ENCODE measurements at places on chromosomes 6 and 20.

GRCh38 chr6:111894272-111894671, 21.0 kb upstream of the FYN start:
- no peak for DNase-seq

- DNase-seq, result no peak
Observed at GRCh38 chr6:163152701-163153100, 261.8 kb upstream of the QKI start.

DNA sequence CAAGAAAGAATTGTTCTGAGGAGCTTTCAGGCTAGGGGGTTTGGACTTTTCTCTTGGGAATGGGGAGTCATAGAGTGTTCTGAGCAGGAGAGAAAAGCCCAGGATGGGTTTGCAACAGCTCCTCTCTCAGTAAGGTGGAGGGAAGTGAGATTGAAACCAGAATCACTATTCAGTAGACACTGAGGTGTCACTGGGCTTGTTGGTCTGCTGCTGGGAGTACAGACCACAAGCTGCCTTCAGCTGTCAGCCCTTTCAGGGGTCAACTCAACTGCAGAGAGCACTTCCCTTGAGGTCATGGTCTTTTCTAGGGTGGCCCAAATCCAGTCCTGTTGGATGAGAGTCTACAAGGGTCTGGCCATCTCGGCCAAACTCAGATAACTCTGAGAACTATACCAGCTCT, 12.9 kb upstream of the FOXA2 start:
- no peak for DNase-seq

DNA sequence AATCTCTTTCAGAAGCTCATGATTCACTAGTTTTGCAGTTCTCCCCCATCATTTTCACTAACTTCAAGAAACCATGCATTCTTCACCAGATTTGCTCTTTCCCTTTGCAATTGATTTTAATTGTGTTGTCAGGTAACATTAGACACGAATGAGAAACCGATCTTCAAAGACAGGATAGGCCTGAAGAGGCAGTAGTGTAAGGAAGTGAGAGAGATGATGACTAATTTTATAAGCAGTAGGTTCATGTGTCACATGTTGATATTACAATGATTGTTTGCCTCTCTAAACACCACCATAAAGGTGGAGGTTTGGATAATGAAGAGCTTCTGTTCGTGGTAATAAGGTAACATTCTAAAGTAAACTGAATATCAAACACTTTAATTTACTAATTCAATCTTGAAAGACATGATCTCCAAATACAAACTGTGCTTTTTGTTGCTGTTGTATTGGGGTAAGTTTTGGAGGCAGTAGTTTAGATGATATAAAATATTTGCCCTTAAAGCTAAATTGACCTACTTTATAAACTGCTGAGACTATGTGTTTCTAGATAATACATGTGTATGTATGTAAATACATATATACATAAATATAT, 207.2 kb downstream of the PHACTR1 start:
- no peak for DNase-seq

DNA sequence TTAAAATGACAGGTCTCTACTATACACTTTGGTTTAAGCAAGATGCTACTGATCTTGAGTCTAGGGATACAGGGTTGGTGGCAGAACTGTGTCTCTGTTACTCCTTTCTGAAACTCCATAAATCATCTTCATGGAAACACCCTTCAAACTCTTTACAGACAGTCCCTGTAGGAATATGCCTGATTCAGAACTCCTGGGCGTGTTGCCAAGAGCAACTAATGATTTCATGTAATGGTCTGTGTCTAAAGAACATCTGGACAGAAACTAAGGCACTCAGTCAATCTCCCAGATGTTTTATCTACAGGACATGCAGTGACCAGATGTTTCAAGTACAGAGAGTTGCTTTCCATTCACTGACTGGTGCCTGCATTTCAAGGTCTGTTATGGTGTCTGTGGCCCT, 464.4 kb upstream of the CHD6 start:
- DNase-seq, result peak; percentile 67

DNA sequence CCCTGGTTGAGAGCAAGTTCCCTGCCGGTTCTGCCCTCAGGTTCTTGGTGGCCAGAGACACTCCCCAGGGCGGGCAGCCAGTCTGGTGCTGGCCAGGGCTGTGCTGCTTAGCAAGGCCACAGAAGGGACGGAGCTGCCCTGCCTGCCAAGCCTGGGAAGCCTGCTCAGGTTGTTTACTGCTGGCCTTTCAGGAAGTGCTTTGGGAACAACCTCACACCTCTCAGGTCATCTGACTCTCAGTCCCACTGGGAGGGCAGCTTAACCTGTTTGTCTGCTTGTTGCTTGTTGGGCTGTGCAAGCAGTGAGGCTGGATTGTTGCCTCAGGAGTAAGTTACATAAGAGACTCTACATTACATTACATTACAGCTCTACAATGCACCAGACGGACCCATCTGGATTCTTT, 75.8 kb upstream of the AFDN start:
- DNase-seq, result peak; percentile 52

- no peak for DNase-seq
Observed at GRCh38 chr6:40740518-40740917, 153.4 kb upstream of the LRFN2 start.

GRCh38 chr20:24502661-24503060, 33.2 kb downstream of the SYNDIG1 start:
- DNase-seq, result no peak

GRCh38 chr6:120938164-120938875, 396.0 kb downstream of the TBC1D32 start:
- no peak for DNase-seq

DNA sequence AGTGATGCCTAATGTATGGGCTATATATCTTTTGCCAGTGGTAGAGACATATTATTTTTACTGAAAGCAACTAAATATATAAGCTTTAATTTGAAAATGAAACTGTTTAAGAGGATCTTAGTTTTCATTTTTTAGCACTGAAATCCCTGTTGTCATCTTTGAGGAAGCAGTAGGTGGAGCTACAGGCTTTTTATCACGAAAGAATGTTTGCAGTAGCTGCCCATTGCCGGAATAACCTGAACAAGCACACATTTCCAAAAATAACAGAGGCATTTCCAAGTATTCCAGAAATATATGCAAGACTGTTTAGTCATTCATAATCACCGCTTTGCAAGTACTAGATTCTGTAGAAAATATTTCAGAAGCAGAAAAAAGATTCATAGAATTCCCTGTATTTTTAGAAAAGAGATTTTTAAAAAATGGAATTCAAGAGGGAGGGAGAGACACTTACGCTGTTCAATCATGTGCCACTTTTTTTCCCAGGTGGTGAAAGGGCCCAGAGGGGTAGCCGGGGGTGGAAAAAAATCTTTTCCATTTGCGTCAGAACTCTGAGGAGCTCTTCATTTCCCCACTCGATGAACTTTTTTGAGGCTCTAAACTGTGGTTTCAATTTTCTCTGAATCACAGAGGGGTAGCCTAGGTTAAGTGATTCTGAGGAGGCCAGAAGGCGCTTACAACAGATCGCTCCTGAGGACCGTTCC, 142.5 kb upstream of the FERMT1 start:
- no peak for DNase-seq

- no peak for DNase-seq
Observed at GRCh38 chr20:2756056-2756611, 44.3 kb downstream of the CPXM1 start.

DNA sequence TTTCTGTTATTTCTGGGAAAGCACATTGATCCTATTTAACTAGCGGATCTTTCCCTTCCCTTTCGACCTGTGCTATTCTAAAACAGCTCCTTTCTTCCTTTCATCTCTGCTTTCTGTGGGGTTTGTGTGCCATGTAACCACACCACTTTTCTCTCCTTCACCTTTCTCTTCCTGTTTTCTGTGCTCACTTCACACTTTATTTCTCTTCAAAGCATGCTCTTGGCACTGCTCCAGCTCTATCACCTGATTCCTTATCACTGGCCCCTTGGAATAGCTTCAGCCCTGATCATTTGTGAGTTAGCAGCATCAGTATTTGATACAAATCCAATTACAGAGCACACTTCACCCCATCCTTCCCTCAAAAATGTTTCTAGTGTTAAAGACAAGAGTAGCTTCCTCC, 8.1 kb upstream of the METTL24 start:
- no peak for DNase-seq

DNA sequence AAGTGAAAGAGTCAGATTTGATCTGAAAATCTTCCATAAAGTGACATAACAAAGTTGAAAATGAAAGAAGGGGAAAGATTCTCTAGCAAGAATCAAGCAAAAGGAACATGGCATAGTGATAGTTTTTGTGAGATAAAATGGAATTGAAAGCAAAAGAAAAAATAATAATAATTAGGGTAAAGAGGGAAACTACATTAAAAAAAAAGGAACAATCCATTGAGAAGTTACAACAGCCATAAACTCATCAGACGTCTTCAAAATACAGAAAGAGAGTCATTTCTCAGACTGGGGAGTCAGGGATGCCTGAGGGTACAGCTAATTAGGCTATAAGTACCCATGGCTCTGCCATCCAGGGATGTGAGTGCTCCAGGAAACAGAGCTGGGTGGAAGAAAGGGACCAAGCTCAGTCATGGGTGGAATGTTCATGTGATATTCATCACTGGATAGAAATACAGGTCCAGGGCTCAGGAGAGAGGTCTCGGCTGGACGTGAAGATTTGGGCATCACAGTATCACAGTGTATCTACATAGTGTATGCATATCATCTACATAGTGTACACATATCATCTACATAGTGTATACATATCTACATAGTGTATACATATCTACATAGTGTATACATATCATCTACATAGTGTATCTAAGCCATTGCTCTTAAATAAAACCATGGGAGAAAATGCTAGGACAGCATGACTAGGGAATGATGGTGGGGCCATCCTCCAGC, 29.4 kb downstream of the DUSP22 start:
- DNase-seq, result no peak

- DNase-seq, result no peak
Observed at GRCh38 chr6:5665667-5666066, 341.1 kb downstream of the NRN1 start.

DNA sequence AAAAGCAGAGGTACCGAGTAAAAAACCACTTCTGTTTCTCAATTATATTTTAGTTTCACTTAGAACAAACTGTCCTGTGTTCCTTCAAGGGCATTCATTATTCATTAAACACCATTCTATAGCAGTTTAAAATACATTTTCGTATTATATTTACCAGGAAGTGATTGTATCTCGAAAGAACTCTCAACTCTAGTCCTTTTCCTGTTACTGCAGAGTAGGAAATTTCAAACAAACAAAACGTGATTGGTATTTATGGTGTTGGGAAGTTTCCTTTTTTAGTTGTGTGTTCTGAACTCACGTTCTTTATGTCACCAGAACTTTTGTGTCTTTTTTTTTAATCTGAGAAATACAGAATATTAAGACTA, 139.5 kb upstream of the BTBD3 start:
- DNase-seq, result no peak

- no peak for DNase-seq
Observed at GRCh38 chr6:101826269-101826668, 432.8 kb downstream of the GRIK2 start.

- no peak for DNase-seq
Observed at GRCh38 chr6:122276637-122277036, 122.8 kb upstream of the HSF2 start.

DNA sequence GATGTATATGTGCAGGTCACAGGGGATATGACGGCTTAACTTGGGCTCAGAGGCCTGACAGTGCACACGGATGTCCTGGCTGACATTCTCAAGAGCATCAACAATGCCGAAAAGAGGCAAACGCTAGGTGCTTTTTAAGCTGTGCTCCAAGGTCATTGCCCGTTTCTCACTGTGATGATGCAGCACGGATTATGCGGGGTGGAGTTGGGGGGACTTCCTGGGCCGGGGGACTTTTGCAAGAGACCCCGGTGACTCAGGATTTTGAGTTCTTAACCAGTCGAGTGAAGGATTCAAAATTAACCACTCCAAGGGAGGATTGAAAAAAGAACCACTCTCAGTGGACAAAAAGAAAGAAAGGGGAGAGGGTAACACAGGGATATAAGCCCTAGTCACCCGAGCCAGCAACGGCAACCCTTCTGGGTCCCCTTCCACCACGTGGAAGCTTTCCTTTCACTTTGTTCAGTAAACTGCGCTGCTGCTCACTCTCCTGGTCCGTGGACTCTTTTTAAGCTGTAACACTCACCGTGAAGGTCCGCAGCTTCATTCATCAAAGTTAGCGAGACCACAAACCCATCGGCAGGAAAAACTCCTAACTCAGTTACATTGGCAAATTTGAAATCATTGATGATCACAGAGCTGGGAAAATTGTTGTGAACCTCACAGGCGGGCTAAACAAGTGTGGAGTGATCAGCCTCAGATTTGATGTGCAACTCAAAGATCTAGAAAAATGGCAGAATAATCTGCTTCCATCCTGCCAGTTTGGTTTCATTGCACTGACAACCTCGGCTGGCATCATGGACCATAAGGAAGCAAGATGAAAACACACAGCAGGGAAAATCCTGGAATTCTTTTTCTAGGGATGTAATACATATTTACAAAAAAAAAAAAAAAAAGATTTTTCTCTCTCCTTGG, 199.3 kb downstream of the ARID1B start:
- DNase-seq, result no peak

GRCh38 chr20:24648919-24649318, 179.5 kb downstream of the SYNDIG1 start:
- no peak for DNase-seq

DNA sequence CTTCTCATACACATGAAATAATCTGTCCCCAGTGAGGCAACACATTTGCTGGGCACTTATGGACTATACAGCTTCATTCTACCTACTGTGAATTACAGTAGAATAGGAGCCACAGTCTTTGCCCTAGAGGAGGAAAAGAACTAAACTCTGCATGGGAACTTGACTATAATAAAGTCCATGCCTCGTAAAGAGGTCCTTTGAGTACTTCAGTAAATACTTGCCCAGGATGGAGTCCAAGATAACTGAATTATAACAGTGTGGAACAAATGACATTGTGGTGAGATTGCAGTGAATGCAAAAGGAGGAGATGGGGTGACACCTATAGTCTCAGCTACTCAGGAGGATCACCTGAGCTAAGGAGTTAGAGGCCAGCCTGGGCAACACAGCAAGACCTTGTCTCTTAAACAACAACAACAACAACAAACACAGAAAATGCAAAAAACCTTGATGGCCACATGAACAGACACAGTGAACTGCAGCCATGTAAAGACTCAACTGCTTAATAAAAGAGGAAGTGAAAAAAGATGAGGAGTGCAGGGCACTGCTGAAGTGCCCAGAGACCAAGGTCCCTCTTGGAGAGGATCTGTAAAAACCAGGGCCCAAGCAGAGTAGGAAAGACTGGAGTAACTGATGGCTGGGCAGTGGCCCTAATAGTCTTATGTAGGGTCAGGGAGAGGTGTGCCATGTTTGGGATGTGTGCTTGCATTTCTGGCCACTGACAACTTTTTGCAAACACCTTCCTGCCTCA, 3.7 kb downstream of the MRPS18A start:
- no peak for DNase-seq
